ENCODE measurements at places on chromosomes 2 and 18. TPM values are rescaled to one million over a fixed set of nuclear protein-coding genes. Genes with fewer than 3 reads are reported as not detected.

IGFBP2 gene
- 136 TPM for total RNA-seq

NGEF gene
- 1.2 TPM for total RNA-seq

NEURL3 gene
- not detected for total RNA-seq

WNT6 gene
- total RNA-seq, result not detected

POTEI gene
- not detected for total RNA-seq

OBSL1 gene
- total RNA-seq, result 70.9 TPM

PDE11A gene
- 0.33 TPM for total RNA-seq

ZDBF2 gene
- total RNA-seq, result 12.9 TPM

BUB1 gene
- 20.4 TPM for total RNA-seq

DCC gene
- total RNA-seq, result 5.1 TPM

CPSF3 gene
- 110 TPM for total RNA-seq
